IMR-90 (cell line): ENCODE measurements at places on chromosomes 4 and X. TPM values are rescaled to one million over a fixed set of nuclear protein-coding genes. Genes with fewer than 3 reads are reported as not detected.
A peak's percentile ranks its signal among the peaks of the same experiment; 100 is the strongest.

- DNase-seq, result no peak
Measured at GRCh38 chrX:74505437-74505836, 84.1 kb downstream of the SLC16A2 start.

GRCh38 chr4:168183717-168184571 lies 91.6 kb downstream of the ANXA10 start:
- DNase-seq, result peak; percentile 59

- DNase-seq, result no peak
Measured at GRCh38 chr4:40648131-40648530, 18.5 kb upstream of the RBM47 start.

DNA sequence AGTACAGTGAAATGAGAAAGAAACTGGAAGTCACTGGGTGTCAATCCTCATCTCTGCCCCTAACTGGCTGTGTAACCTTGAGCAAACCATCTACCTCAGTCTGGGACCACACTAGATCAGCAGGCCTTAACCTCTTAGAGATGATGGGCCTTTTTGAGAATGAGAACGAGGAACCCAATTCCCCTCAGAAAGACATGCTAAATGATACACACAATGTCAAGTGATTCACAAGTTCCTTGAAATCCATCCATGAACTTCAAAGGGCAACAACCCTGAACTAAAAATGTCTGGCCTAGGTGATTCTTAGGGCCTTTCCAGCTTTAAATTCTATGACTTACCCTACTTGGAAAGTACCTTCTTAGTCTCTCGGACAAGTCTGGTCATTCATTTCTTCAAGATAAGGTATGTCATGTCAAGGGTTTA lies 47.4 kb downstream of the ACSL4 start:
- no peak for DNase-seq

DNA sequence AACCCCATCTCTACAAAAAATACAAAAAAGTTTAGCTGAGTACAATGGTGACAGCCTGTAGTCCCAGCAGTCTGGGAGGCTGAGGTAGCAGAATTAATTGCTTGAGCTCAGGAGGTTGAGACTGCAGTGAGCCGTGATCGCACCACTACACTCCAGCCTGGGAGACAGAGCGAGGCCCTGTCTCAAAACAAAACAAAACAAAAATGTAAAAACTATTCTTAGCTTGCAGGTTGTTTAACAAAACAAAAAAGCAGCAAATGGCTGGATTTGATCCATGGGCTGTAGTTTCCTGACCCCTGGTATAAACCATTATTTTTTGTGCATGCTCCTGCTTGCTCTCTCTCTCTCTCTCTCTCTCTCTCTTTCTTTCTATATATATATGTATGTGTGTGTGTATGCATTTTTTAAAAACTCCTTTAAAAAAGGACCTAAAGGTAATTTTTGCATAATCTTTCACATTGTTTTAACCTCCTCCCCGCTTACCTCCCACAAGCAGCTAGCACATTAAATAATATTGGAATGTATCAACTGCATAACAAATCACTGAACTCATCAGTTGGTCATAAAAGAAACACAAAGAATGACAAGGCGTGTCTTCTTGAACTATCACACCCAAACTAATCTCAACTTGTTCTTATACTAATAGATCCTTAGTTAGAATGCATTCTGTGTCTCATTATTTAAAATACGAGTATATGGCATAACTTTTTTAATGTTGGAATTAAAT lies 4.8 kb downstream of the AREG start:
- peak; percentile 10 for DNase-seq

GRCh38 chr4:793941-794621 lies 31.8 kb downstream of the CPLX1 start:
- DNase-seq, result peak; percentile 22

DNA sequence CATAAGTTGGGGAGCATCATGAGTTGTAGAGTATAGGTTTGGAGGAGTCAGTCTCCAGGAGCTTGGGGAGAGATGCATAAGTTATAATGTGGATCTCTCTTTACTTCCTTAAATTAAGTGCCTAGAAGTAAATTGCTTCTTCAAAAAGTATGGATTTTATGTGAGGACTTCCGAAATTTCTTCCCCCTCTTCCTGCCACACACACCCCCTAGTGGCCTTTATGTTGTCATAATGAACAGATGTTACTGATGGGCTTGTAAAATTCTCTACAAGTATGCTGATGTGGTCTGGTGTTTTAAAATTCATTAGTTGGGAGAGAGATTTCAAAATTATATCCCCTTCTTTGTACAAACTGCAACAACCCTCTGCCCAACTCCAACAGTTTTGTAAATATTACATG lies 2.3 kb upstream of the METTL14 start:
- DNase-seq, result peak; percentile 41

DNA sequence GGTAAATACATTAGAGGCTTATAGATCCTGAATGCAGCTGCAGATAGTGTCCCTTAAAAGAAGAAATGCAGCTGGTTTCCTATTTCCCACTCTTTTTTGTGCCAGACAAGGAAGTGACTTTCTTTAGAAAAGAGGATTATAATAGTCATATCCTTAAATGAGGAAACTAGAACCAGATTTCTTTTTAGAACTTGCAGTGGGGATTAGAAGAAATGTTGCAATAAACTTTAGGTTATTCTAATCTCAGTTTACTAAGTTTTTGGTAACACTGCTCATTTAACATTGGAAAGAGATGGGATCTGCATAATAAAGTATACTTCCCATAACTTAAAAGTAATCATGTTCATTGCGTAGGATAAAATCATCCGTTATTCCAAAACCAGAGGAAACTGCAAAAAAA lies 101.9 kb downstream of the SLIT2 start:
- no peak for DNase-seq

DNA sequence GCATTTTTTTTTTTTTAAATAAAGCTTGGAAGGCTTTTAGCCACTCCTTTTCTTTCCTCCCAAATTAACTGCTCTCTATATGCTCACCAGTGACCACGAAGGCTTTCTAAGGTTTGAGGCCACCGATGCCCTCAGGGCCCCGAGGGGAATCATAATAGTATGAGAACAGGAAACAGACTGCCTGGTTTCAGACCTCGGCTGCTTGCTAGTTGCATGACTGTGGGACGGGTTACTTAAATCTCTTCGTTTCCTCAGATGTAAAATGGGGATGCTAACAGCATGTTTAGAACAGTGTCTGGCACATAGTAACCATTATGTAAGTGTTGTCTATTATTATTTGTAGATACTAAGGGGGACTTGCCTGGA lies 3.6 kb downstream of the LINC00632 start:
- DNase-seq, result no peak

DNA sequence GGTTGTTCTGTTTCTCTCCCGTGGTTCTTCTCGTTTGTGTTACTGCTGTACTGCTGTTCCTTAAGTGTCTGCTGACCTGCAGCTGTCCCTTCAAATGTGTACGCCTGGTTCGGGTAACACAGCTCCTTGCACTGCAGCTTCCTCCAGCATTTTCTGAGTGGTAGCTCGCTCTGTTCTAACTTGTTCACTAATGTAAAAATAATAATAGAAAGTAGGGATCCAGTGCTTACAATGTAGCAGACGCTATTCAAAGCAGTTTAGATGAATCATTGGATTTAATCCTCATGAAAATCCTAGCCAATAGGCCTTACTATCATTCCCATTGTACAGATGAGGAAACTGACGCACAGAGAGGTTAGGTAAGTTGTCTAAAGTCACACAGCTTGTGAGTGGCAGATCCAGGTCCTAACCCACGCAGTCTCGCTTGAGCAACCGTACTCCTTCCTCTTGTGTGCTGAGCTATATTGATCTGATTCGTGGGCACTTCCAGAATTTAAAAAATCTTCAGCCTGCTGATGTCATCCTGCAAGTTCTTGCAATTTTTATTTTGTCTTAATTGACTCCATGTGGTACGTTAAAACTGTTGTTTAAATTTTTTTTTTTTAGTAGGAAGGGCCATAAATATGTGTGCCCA lies 448.2 kb upstream of the FAT1 start:
- peak; percentile 5 for DNase-seq

DNA sequence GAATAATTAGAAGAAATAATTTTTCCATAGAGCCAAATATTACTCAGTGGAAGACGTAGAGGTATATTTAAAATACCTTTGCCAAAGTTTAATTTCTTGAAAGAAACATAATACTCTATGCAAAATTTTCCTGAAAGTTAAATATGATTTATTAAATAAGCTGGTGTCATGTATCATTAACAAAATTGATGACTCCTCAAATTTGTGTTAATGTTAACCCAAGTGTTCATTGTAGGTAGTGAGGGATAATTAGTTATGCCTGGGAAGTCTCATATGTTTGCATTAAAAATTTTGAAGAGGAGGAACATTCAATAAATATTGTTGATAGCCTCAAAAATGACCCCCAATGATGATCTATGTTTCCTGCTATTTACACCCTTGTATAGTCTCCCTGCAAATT lies 292.7 kb upstream of the AMOT start:
- DNase-seq, result no peak

GRCh38 chr4:101870874-101871273 lies 80.3 kb downstream of the BANK1 start:
- no peak for DNase-seq

DNA sequence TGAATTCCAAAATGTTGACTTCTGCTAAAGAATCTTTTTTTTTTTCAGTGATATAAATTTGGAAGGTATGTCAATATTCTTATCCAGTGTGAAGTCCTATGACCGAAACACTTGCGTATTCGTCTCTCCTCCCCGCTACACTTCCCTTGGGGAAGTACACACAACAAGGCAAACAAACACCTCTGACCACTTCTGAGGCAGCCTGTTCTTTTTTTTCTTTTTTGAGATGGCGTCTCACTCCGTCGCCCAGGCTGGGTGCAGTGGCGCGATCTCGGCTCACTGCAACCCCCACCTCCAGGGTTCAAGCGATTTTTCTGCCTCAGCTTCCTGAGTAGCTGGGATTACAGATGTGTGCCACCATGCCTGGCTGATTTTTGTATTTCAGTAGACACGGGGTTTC lies 78.1 kb upstream of the DHRSX start:
- no peak for DNase-seq

- no peak for DNase-seq
Measured at GRCh38 chr4:27742816-27743215, 882.2 kb downstream of the STIM2 start.

GRCh38 chr4:56910172-56910967 lies 2.7 kb downstream of the REST start:
- DNase-seq, result no peak

GRCh38 chr4:49000806-49001205 lies 14.7 kb downstream of the CWH43 start:
- no peak for DNase-seq

- DNase-seq, result no peak
Measured at GRCh38 chrX:108091878-108092291, 307 bp downstream of the ATG4A start.

- DNase-seq, result no peak
Measured at GRCh38 chr4:153468587-153468986, 2.4 kb downstream of the TMEM131L start.

DNA sequence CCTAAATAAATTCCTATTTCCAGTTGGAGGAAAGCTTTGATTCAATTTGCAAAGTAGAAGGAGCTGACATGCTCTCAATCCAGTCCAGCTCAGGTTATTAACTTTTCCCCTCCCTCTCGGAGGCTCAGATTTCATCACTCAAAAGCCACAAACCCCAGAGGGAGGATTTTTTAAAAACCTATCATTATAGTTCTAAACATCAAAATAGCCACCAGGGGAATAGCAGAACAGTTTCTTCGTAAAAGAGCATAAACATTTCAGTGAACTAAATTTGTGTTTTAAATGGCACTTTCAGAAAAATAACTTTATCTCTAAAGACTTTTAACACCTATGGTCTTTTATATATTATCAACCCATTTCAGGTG lies 8.8 kb downstream of the GPRIN3 start:
- DNase-seq, result no peak

- no peak for DNase-seq
Measured at GRCh38 chrX:53704294-53704693, 17.8 kb upstream of the HUWE1 start.

- DNase-seq, result no peak
Measured at GRCh38 chr4:1321486-1321885, 25.5 kb upstream of the UVSSA start.

GRCh38 chr4:141425124-141425523 lies 204.4 kb downstream of the ZNF330 start:
- DNase-seq, result peak; percentile 93

- DNase-seq, result no peak
Measured at GRCh38 chr4:1203026-1203616, 30.7 kb upstream of the SPON2 start.

DNA sequence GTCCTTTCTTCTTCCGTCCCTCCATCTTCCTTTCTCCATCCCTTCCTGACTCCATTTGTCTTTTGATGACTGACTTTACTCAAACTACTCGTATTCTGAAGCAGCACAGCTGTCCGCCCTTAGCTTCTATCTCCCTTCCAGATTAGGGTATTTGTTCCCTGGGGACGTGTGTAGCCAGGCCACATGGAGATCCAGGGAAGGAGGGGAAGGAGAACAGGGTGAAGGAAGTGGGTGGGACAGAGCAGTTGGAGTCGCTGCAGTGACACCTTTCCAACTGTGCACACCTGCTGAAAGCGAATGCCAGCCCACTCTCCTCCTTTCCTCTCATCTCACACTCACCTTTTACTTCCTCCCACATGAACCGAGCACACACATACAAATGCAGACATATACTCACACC lies 323.8 kb downstream of the DCTD start:
- DNase-seq, result no peak

- peak; percentile 17 for DNase-seq
Measured at GRCh38 chr4:105605493-105605892, 53.1 kb downstream of the ARHGEF38 start.

DNA sequence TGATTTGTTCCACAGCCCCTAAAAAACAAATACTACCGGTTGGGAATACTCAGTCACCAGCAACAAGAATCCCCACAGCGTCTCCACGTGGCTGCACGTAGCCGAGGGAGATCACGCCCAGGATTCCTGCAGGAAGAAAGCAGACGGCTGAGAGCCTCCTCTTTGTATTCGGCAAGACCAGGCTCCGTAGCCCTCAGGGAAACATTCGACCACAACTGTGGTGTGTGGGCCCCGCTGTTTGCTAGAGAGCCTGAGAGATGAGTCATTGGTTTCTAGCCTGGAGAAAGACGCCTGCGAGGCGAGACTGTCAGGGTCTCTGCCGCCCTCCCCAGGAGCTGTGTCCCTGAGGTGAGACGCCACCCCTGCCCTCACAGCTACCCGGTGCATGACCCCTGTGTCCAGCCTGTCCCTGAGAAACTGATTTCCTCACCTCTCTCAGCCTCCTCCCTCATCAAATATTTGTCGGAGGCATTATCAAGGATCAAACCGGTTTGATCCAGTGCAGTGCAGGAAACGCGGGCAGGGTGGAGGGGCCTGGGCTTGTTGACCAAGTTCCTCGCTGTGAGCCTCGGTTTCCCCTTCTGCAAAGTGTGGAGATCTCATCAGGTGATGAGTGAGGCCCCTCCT lies 4.7 kb upstream of the S100P start:
- peak; percentile 94 for DNase-seq

GRCh38 chrX:71420686-71421085 lies 54.5 kb downstream of the TAF1 start:
- no peak for DNase-seq

- DNase-seq, result no peak
Measured at GRCh38 chr4:128550060-128550459, 259.4 kb upstream of the JADE1 start.

The TSPAN7 gene
- total RNA-seq, result not detected in 2 replicates

The MGARP gene
- 35.0 and 44.4 TPM in 2 replicates for total RNA-seq

The ADGRG4 gene
- not detected in 2 replicates for total RNA-seq

The SLITRK2 gene
- not detected in 2 replicates for total RNA-seq

The BMP3 gene
- total RNA-seq, result under 0.01 TPM in 2 replicates

The ASMT gene
- total RNA-seq, result not detected in 2 replicates

The MAGED1 gene
- total RNA-seq, result 415 and 484 TPM in 2 replicates

The RGN gene
- total RNA-seq, result under 0.01 and 0.18 TPM in 2 replicates

The HEPH gene
- total RNA-seq, result 16.4 and 23.5 TPM in 2 replicates

The NHS gene
- total RNA-seq, result 0.83 and 0.90 TPM in 2 replicates

The CSAG1 gene
- total RNA-seq, result not detected in 2 replicates

The SPACA5 gene
- not detected in 2 replicates for total RNA-seq

The PRSS48 gene
- not detected in 2 replicates for total RNA-seq
